ENCODE measurements at places on chromosomes 2 and 18.
A peak's percentile ranks its signal among the peaks of the same experiment; 100 is the strongest.

DNA sequence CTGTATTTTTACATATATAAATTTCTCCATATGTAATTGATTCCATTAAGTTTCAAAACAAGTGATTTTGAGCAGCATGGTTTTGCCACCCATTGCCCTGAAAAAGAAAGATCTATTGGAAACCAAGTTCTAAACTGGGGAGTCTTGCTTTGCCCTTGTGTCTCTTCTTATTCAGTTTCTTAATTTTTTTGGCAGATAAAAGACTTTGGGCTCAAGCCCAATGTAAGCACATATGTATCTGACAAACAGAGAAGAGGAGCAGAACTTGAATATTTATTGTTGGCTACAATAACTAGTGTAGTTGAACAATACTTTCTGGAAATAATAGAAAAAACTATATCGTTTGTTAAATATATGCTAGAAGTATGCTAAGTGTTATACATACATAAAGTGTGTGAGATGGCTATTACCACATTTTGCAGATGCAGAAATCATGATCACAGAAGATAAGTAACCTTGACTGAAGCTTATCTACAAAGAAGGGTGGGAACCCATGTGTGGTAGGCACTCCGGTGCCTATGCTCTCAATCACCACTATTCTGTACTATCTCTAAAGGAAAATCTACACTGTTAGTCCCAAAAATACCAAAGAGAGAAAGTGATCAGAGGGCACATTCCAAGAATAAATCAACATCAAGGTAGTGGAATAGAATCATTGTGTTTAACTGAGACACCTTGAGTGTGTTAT lies 109.1 kb downstream of the PLA2R1 start:
- DNase-seq = no peak

- no peak for DNase-seq
Observed at GRCh38 chr18:43847164-43848091, 570.1 kb upstream of the SYT4 start.

DNA sequence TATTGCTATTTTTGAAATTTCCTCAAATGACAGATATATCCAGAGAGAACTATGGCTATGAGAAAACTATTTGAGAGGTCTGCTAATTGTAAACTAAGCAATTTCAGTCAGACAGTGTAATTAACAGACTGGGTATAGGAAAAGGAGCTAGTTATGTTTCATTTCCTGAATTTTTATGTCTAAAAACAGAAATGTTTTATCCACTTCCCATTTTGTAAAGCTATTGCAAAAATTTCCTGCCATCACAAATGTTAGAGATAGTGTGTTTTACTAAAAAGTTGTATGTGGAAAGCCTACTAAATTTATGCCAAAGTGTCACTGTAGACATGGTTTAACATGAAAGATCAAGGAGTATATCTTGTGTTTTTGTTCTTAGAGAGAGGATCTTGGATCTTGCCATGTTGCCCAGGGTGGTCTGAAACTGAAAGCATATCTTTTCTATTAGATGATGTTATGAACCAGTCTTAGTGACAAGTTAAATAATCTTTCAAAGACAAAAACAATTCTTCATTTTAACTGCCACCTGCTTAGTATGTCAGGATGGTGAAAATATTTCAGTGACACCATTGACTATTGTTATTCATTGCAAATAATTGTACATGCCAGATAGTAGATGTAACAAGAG lies 40.5 kb upstream of the ITPRID2 start:
- no peak for DNase-seq

DNA sequence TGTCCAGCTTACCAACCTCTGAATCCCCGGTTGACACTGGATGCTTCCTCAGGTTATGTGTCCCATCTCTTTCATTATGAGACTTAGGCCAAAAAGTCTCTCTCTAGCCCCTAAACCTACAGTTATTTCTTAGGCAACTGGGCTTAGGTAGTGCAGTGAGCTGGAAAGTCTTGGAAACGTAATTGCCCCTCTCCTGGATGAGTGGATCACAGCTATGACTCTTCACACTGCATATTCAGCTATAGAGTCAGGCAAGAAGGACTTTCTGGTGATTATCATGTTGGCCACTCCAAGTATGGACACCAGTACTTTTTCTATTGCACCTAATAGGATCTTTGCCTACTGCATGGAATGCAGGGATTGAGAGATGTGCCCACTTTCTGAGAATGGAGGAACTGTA lies 458.3 kb upstream of the CELF4 start:
- no peak for DNase-seq

- DNase-seq = no peak
Observed at GRCh38 chr2:167187049-167187727, 298.9 kb downstream of the XIRP2 start.

DNA sequence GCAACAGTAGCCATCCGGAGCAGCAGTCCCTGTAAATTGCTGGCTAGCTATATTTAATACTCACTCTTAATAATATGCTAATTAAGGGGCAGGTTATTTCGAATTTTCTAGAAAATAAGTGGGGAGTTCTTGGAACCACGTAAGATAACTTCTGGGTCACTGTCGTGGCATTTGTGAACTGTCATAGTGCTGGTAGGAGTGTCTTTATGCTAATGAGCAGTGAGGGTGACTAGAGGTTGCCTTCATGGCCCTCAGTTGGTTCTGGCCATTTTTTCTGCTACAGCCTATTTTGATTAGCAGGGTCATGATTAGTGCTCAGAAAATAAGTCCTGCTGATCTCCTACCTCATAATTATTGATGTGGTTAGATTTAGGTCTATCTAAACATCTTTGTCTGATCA lies 249.9 kb upstream of the RASGRP3 start:
- DNase-seq = no peak

DNA sequence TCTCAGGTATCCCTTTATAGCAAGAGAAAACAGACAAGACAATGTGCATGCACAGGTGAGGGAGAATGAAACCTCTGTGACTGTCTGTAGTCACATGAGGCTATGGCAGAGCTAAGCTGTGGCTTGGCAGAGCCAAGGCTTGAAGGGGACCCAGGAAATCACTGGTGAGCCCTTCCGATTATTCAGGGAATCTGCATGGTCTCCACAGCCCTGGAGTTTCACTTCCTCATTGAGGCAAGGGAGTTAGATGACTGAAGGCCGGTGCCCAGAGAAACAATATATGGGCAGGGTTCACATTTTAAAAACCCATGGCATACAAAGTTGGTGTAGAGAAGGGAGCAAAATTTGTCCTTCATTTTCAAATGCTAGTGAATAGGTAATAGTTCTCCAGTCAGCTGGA lies 144.4 kb upstream of the REV1 start:
- no peak for DNase-seq

GRCh38 chr18:9210966-9211365 lies 74.4 kb downstream of the ANKRD12 start:
- no peak for DNase-seq

DNA sequence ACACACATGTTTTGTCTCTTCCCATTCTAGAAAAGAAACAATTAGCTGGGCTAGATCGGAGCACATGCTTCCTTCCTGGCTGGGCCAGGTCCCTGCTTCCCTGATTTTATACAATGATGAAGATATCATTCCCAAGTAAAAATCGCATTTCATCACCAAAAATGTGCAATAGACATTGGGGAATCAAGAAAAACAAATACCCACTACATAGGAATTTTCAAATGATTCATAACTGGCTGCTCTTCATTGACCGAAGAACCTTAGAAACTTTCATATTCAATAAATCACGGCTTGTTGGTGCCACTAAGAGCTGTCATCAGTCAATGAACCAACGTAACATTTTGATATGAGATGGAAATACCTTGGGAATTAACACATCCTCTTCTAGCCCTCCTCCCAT lies 373.6 kb upstream of the TRIB2 start:
- no peak for DNase-seq

GRCh38 chr2:86087936-86088850 lies 17.5 kb downstream of the POLR1A start:
- no peak for DNase-seq

GRCh38 chr2:102014041-102014345 lies 22.2 kb downstream of the IL1R2 start:
- DNase-seq = no peak

GRCh38 chr2:174846941-174847938 lies 83.0 kb upstream of the CHRNA1 start:
- DNase-seq = no peak

DNA sequence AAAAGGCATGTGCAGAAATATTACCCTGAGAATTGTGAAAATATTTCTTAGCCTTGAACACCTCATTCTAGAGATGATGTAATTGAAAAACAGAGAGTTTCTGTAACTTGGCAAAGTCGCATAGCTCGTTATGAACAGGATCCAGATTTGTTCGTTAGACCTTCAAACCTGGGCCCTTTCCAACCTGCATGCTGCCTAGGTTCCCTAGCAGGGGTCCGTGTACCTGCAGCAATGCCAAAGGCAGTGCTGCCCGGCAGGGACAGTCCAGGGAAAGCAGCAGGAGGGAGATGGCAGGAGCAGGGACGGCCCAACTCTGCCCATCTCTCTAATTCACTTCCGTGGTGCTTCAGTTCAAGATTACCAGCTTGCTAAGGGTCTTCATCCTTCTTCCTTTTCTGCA lies 12.0 kb downstream of the PIEZO2 start:
- DNase-seq = no peak

- no peak for DNase-seq
Observed at GRCh38 chr18:58051765-58052460, 7.9 kb downstream of the NEDD4L start.

DNA sequence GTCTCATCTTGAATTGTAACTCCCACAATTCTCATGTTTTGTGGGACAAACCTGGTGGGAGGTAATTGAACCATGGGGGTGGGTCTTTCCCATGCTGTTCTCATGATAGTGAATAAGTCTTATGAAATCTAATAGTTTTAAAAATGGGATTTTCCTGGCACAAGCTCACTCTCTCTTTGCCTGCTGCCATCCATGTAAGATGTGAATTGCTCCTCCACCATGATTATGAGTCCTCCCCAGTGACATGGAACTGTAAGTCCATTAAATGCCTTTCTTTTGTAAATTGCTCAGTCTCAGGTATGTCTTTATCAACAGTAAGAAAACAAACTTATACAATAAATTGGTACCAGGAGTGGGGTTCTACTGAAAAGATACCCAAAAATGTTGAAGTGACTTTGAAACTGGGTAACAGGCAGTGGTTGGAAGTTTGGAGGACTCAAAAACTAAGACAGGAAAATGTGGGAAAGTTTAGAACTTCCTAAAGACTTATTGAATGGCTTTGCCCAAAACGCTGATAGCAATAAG lies 601.4 kb downstream of the ZEB2 start:
- no peak for DNase-seq

GRCh38 chr18:61774846-61775245 lies 118.0 kb downstream of the RNF152 start:
- DNase-seq = no peak

DNA sequence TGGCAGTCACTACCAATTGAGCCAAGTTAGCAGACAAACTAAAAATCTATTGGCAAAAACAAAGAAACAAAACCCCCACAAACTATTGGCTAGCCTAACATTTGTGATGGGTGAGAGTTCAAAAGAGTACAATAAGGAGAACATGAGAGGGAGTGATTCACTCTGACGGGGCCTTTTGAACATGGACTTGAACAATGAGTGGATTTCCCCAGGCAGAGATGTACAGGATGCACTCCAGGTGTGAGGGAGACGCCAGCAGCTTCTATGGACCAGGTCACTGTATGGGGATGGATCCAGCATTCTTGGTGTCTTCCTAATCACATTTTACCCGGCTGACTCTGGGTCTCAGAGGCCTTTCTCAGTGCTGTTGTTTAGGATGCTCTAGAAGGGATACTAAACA lies 167.5 kb upstream of the SMAD2 start:
- DNase-seq = peak; percentile 80

GRCh38 chr18:23669804-23670405 lies 7.2 kb upstream of the ANKRD29 start:
- no peak for DNase-seq

DNA sequence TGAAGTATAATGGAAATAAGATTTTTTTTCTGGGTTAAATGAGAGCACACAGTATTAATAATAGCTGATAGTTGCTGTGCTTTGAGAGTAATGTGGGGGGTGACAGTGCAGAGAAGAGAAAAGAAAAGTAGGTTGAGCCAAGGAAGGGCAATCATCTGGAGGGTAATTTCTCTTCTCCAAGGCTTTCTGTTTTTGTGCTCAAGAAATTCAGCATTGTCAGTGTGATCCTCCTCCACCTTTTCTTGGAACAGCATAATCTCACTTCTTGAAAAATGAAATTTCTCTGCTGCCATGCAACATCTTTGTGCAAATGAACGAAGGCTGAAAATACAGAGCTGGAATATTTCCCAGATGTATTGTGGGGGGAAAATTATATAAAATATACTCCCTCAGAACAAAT lies 673.1 kb downstream of the LRRTM4 start:
- DNase-seq = no peak

GRCh38 chr18:70047931-70048603 lies 100.4 kb upstream of the CD226 start:
- peak; percentile 55 for DNase-seq

DNA sequence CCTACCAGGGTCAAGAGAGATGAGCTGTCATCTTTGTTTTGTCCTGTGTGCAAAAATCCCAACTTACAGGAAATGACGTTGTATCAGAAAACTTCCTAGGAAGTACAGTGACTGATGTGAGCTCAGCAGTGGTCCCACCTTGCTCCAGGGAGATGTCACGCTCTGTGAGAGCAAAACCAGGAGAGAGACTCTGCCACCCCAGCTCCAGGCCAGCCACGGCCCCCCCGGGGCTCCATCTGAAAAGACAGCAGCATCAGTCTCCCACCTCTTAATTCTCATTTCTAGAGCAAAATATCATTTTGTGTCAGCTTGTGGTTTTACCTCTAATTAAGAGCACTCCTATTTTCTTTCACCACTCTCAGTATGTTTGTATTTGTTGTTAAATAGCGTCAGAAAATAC lies 57.5 kb downstream of the MYL12B start:
- DNase-seq = no peak

DNA sequence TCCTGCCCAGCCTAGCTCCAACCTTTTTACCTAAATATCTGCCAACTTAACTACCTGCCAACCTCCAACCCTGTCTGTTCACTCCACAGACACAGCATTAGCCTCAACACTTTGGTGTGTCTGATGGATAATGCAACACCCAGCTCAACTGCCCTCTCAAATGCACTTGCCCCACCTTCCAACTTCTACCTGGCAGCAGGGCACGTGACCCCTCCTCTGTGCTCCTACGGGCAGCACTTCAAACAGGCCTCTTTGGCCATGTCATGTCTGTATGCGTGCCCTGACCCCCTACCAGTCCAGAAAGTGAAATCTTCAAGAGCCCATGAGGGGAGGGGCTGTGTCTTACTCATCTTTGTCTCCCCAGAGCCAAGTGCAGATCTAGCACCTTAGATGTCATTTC lies 25.5 kb downstream of the RNF149 start:
- no peak for DNase-seq

- DNase-seq = no peak
Observed at GRCh38 chr2:84306361-84306760, 152.7 kb downstream of the SUCLG1 start.

Measured in keratinocyte (primary cell).